Inflammatory macrophage (primary cell): ENCODE measurements at places on chromosomes 3 and 15.

DNA sequence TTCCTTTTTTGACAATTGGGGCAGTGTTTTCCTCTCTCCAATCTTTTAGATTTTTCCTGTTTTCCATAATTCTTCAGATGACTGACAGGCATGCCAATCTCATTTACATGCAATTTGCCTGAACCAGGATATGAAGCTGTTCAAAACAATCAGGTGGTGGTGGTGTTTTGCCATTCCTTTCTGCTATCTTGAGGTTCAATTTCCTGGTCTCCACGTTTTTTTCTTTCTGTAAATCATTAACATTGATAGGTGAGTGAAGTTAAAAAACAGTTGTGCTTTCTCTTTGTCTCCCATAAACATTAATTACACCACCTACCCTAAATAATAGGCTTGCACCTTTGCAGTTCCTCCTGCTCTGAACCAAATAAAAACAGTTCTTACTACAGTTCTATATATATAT lies 49.1 kb downstream of the C2CD4A start:
- no peak for DNase-seq

GRCh38 chr3:121834157-121834670 lies 646 bp downstream of the IQCB1 start:
- no peak for DNase-seq

- DNase-seq, result no peak
Measured at GRCh38 chr3:49700453-49701128, 11.2 kb downstream of the RNF123 start.

DNA sequence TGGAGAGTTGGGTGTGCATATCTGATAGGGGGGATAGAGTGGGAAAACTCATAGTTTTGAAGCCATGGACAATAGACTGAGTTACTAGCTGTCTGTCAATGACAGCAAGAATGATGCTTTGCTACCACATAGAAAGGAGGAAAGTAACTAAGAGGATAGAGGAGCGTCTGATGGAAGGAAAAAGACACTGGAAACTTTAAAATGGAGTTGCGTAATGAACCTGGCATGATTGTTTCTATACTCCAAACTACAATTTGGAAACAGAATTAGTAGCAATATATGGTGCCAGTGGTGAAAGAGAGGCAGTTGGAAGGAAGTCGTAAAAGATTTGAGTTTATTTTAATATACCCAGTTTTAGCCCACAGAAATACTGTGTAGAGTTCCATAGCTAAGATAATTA lies 163.6 kb downstream of the TUSC7 start:
- no peak for DNase-seq

DNA sequence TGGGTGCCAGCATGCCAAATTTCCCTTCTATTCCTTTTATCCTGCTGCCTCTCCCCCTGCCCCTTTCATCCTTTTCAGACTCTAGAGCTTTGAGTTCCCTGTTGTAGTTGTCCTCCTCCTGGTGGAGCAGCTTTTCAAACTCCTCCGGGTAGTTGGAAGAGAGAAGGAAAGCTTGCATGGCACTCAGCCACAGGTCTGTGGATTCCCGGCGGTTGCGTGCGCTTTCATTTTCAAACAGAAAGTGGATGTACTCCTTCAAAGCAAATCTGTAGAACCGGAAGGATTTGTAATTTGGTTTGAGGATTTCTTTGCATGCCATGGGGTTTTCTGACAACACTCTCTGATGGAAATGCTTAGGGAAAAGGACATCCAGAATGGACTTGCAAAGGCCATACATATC lies 68.1 kb upstream of the DCLK3 start:
- no peak for DNase-seq

DNA sequence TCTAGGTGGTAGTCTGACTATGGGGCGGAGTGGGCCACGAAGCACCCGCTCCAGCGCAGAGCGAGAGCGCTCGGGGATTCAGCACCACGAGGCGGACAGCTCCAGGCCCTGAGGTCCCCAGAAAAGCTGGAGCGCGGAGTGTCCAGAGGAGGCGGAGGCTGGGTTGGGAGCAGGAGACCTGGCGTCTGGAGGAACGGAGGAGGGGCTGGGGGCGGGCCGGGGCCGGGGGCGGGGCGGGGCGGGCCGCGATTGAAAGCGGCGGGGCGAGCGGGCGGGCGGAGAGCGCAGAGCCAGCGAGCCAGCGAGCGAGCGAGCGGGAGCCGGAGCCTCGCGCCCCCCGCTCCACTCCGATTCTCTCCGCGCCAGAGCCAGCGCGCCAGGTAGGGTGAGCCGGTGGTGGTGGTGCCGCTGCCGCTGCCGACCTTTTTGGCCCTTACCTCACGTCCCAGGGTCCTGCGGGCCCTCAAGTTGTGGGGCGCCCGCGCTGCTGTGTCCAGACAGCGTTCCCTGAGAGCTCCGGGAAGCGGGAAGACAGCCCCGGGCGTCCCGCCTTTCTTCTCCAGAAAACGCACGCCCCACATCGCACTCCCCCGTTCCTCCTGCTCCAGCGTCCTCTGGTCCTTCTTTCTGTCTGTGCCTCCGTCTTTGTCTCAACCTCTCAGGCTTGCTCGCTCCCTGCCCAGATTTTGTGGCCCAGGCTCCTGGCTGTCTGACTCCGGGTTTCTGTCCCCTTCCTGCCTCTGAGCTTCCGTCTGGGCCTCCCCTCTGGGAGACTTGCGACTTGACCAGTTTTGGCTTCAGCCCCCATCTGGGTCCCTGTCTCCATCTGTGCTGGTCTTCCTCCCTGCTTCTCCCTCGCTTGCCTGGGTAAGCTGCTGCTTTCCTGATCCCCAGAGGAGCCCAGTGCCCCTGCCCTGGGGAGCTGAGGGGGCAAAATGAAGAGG lies at the start of gene GRM2:
GRM2 (plus strand) TSS at position 281 of the 944 bp plus-strand sequence. CDS start 1,916 bp downstream, outside the sequence.
- DNase-seq, result no peak

GRCh38 chr15:52019394-52020220 lies 588 bp downstream of the MAPK6 start:
- peak; percentile 97 for DNase-seq
